ENCODE measurements at places on chromosomes 11 and 22. TPM values are rescaled to one million over a fixed set of nuclear protein-coding genes. Genes with fewer than 3 reads are reported as not detected.

Gene PHF21B
- total RNA-seq, result 5.8 TPM

Gene TSSK2
- total RNA-seq, result not detected

Gene GAS2
- total RNA-seq, result 4.4 TPM

DNA sequence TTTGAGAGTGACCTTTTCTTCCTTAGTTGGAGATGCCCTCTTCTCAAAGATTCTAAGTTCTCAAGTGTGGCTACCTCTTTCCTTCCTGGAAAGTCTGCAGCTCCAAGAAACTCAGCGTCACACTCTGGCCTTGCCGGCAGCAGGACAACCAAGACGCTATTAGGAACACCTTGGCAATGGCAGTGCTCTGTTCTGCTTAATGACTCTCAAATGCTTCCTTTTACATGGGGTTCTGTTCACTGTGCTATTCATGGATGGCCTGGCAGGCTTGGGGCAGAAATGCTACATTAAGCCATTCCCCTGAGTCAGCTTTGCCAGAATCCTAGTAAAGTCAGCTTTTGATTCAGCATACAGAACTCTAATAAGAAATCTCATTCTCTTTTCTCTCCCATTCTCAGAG, 25.9 kb downstream of the LARGE2 start:
- no peaks in the 10 kb centered on the region for H3K4me1 ChIP-seq
- H3K36me3 ChIP-seq, result no peaks in the 10 kb centered on the region
- no peak for DNase-seq

- H3K27me3 ChIP-seq, result peaks cover 56% of the 10 kb centered on the region
- no peak overlapping the region for H3K4me3 ChIP-seq
These were observed 45.4 kb upstream of the CCDC188 start for GRCh38 chr22:20196094-20196842.

Measured in SJCRH30 (cell line).